Activated CD8-positive, alpha-beta T cell treated with anti-CD3 and anti-CD28 coated beads, Interleukin-2, amount 10 ng/mL, durations not matched to agents 7 days and 5 days (primary cell): ENCODE measurements at places on chromosomes 4 and X. TPM values are rescaled to one million over a fixed set of nuclear protein-coding genes. Genes with fewer than 3 reads are reported as not detected.

The HSPA4L gene
- 0.16 TPM for total RNA-seq

The LANCL3 gene
- 0.29 TPM for total RNA-seq

The NEUROG2 gene
- not detected for total RNA-seq

DNA sequence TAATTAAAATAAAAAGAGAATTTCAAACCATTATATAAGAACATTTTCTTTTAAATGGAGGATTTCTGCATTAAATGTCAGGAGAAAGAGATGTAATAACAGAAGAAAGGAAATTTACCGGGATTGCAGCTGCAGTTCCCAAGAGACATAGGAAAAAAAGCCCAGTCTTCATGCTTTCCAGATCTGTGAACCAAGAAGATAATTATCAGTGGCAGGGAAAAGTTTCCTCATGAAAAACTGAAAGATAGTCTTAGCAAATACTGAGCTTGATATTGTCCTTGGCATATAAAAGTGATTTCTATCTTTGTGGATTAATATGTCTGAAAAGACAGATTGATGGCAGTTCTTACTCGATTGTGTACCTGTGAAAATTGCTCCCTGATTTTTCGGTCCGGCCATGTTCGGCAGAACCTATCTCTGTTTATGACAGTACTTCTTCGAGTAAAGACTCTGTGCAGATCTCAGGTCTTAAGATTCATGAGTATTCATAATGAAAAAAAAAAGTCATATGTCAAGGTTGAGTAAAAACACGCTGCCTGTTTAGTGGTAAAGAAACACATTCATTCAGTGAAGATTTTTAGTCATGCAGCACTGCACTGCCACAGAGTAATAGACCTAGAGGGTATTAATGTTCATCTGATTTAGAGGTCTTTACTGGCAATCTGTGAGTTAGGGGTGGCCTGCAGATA, 29.6 kb downstream of the SPARCL1 start:
- no peak for DNase-seq

- DNase-seq, result no peak
Measured at GRCh38 chr4:145930592-145930991, 8.0 kb downstream of the ZNF827 start.
